ENCODE measurements at places on chromosomes 1 and 21.

- no peak for DNase-seq
Observed at GRCh38 chr1:87140831-87141540, 187.7 kb upstream of the LMO4 start.

DNA sequence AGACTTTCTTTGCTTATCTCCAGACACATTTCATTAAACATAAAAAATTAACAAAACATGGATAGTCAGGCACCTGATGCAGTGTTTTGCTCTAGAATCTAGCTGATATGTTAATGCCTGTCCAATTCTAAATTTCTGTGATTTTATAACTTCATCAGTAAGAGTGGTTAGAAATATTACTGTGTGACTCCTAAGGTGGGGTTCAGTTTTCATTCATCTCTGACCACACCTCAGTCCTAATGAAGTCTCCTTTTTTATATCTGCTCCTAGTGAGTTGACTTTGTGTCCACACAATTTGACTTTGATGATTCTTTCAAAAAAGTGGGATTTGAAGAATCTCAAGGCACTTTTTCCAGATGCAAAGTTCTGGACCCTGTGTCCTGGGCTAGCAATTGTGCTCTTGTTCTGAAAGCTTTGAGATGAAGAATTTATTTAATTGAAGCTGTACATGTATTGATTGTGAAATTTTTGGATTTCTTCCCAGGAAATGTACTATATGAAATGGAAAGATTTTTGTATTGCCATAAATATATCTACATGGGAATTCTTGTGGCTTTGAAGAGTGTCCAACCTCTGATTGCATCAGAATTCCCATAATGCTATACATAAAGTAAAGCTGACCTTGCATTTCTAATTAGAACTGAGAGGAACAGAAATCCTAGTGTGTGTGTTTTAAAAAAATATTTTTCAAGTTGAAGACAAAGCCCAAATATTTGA lies 111.2 kb downstream of the GIPC2 start:
- DNase-seq = no peak

DNA sequence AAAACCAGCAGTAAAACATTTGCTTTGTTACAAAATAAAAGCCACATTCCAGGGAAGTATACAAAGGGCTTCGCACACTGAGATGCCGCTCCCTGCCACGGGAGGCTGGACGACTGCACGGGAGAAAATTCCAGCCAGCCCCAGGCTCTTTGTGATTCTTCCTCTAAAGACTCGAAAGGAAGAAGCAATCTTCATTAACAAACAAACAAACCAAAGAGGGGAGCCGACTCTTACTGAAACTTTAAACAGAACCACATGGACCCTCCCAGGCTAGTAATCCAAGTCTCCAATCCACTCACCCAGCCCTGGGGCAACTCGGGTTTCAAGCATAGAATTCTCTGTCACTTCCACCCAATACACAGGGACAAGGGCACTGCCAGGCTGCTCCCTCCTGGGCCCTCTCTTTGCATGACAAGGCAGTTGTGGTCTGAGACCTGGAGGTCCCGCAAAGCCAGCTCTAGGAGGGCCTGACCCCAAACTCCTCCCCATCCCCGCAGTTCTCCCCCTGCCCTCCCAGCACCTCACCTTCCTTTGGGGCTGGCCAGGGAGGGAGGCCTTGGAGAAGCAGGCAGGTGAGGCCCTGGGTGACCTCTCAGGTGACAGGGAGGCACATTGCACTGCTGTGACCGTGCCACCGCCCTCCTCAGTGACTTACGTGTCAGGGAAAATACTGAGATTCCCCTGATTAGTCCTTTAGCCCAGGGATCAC lies 26.6 kb upstream of the COL18A1 start:
- peak; percentile 2 for DNase-seq

GRCh38 chr1:64518692-64519481 lies 49.0 kb downstream of the CACHD1 start:
- no peak for DNase-seq

DNA sequence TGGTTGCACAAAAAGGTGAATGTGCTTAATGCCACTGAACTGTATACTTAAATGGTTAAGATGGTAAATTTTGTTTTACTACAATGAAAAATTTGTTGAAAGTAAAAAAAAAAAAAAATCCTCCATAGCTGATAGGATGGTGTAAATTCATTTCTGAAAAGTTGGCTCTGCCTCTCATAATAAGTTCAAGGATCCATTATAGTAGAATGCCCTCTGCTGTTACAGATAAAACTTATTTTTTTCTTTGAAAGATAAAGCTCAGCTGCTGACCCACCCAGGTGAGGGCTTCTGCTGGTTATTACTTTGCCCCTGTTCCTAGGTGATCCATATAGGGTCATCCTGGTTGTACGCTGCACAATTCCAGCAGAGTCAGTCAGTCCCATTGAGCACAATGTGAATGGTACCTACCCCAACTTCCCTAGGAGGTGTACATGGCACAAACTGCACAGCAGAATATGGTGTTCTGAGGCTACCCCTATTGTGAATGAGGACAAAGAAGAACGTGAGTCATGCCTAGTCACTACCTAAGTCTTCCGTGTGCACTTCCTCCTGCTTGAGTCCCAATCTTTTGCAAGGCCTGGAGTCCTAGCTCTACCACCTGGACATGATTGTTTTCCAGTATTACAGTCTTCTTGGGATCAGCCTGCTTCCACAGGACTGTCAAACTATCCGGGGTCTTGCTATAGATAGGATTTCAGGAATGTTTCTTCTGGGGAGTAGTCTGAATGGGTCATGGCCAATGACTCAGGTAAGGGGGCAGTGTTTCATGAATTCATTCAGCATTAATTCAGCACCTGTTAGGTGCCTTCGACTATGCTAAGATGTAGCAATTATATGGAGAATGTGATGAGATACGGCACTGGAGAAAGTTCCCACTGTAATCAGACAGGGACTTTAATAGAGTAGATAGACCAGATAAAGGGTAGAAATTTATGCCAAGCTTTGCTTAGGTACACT lies 20.8 kb upstream of the CD5L start:
- no peak for DNase-seq

GRCh38 chr1:240508201-240508600 lies 103.8 kb downstream of the GREM2 start:
- no peak for DNase-seq

DNA sequence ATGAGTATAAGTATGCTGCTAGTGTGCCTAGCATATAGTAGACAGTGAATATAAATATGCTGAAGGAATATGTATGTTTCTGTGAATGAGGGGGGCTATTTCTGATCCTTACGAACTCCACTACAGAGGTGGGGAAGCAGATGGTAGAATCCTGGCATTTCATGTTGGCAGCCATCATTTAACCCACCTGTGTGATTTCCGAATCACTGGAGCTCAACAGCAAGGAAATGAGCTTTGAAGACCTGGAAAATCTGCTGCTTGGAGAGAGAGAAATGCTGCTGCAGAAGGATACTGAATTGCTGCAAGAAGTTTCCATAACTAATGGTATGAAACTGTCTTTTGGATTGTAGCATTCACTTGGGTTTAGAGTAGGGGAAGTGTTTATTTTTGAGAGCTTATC lies 83.5 kb downstream of the RABGAP1L start:
- DNase-seq = no peak

Data from glutamatergic neuron (in vitro differentiated cells).